Dermis microvascular lymphatic vessel endothelial cell (primary cell): ENCODE measurements at places on chromosomes 5 and 9. TPM values are rescaled to one million over a fixed set of nuclear protein-coding genes. Genes with fewer than 3 reads are reported as not detected.

The TYRP1 gene
- total RNA-seq = 0.51 and 0.63 TPM in 2 replicates

The ARL10 gene
- total RNA-seq = 6.0 and 11.9 TPM in 2 replicates

The CENPH gene
- 3.5 and 8.9 TPM in 2 replicates for total RNA-seq

The CLIC3 gene
- not detected in 2 replicates for total RNA-seq

The LVRN gene
- 0.13 and 0.25 TPM in 2 replicates for total RNA-seq

The DNAH5 gene
- 0.13 TPM in 2 replicates for total RNA-seq

The FAM81B gene
- total RNA-seq = under 0.01 TPM in 1 of 2 replicates, not detected in the other

The PAEP gene
- total RNA-seq = not detected in 2 replicates

The SLC25A2 gene
- total RNA-seq = under 0.01 and 0.13 TPM in 2 replicates

The GDA gene
- not detected in 2 replicates for total RNA-seq

The SPATA31E1 gene
- total RNA-seq = not detected in 2 replicates

The GEMIN5 gene
- 12.2 and 15.6 TPM in 2 replicates for total RNA-seq

The TUSC1 gene
- 7.6 and 11.5 TPM in 2 replicates for total RNA-seq

The MZB1 gene
- 0.13 TPM in 1 of 2 replicates, not detected in the other for total RNA-seq
